ENCODE measurements at places on chromosomes 3 and 15.

DNA sequence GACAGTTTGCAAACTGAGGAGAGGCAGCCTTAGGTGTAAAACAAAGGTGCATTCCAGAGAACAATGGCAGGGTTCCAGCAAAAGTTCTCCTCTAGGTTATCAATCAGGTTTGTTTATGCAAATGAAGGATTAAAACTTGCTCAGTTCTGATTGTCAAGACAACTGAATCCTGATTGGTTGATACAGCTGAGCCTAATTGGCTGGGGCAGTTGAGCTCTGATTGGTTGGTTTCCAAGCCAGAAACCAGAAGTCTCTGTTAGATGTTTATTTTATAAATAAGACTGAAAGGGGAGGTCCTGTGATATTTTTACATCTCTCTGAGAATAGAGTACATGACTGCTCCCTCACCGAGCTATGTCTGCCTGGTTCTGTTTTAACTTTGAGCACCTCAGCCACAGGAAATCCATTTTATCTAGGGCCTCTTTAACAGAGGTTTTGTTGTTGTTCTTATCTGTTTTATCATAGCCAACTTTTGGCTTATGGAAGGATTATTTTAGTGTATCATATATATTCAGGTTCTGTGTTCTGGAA, 37.8 kb downstream of the PPM1L start:
- no peak for DNase-seq

DNA sequence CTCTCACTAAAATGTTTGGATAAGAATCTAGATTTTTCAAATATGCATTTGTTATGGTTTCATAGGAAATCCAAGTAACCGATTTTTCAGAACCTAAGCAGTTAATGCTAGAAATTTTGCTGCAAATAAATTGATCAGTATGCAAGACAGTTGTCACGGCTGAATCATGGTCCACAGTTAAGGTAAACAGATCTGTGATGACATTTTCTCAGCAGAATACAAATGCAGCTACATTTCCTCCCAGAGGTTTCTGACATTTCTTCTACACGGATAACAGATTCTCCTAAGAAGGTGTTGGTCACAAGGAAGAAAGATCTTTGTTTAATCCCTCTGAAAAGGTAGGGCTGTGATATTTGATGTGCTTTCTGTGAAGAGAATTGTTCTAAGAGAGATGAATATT, 36.9 kb downstream of the ARNT2 start:
- DNase-seq, result no peak

- DNase-seq, result no peak
These were observed 21.9 kb downstream of the FSTL1 start for GRCh38 chr3:120428924-120429323.

DNA sequence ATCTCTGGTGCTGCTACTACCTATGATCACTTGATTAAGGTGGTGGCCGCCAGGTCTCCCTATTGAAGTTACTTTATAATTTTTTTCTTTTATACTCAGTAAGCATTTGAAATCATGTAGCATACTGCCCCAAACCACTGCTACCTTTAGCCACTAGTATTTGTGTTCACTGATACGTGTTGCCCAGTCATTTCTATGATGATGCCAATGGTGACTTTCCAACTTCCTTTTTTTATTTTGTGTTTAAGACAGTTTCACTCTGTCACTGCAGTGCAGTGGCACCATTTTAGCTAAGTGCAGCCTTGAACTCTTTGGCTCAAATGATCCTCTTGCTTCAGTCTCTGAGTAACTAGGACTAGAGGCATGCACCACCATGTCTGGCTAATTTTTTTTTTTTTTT, 598.2 kb downstream of the NAALADL2 start:
- DNase-seq, result no peak

DNA sequence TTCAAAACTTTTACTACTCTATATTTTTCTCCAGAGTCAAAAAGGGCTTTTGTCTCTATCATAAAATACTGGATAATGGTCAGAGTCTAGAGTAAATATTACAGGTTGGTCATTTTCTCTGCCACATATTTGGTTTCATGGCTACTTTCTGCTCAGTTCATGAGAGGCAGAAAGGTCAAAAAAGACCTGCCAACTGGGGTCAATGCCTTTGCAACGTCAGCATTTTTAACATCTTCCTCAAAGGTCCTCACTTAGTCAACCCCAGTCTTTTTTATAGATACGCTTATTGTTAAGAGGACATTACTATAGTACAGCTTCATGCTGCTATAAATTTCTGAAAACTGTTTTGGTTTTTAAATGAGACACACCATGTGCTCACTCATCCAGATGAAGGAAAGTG, 312.1 kb upstream of the ARHGEF26 start:
- DNase-seq, result no peak

GRCh38 chr15:95591270-95591669, 739.2 kb upstream of the NR2F2 start:
- DNase-seq, result no peak

DNA sequence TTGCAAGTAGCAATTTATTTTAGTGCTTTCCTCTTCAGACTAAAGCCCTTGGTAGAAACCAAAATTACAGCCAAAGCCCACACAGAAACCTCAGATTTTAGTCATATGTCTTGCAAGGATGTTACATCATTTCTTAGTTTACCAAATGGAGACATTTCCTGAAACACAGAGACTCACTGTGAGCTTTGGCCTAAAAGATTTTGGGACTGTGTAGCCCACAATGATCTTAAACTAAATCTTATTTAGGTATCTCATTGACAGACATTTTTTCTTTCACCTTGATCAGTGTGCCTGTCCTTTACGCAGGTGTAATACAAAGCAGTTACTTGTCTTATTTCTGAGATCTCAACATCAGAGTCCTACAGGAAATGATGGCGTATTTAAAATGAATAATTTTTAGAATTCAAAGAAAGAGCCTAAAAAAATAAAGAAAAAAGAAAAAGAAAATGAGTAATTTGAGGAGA, 27.8 kb upstream of the AP4E1 start:
- DNase-seq, result no peak

- peak; percentile 25 for DNase-seq
These were observed 158.8 kb downstream of the CLSTN2 start for GRCh38 chr3:140093742-140094141.

- DNase-seq, result no peak
These were observed 449.7 kb upstream of the ALCAM start for GRCh38 chr3:104916971-104917370.

DNA sequence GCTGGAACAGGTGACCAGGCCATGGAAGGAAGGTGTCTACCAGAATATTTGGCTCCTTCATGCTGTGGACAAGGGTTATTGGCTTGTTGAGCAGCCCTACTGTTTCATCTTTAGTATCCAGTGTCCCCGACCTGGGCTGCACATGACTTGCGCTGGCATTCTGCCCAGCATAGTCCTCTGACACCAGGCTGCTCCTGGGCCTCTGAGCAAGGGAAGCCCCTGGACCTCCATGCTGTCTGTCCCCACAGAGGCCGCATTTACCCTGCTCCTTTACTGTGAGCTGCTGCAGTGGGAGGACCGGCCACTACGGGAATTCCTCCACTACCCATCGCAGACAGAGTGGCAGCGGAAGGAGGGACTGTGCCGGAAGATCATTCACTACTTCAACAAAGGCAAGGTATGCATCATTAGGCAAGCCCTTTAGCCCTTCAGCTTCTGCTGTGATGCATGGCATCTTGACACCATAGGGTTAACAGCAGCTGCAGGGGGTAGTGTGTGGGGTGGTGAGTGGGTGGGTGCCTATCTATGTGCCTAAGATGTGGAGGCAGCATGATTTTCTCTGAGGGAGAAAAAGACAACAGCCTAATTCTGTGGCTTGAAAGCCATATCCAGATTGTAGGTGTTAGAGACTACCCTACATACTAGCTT, 44.0 kb upstream of the MANF start:
- no peak for DNase-seq

DNA sequence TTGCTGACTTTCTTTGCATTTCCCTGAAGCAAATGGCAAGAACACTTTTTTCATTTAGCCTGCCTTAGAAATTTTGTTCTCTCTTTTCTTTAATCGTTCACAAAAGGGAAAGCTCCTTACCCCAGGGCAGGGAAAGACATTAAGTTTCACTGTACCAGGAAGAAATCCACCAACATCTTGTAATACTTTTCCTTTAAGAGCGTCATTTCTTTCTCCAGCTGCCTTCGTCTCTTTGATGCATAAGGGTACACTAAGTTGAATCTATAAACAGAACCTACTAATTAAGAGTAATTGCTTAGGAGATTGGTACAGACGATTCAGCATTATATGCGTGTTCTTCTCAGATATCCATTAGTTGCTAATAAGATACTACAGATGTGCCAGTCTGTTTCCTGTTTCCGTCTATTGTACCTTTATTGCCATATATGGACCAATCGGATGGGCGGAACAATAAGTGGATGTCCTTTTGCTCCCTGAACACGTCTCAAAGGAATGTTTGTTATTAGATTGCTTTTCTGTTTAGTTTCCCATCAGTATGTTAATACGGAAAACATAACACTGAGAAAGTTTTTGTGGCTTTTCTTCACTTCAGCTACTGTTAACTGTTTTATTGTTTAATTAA, 276.7 kb upstream of the RARB start:
- DNase-seq, result no peak

GRCh38 chr3:25473246-25473645, 45.2 kb downstream of the RARB start:
- DNase-seq, result no peak

GRCh38 chr3:111434941-111435622, 106.9 kb upstream of the CD96 start:
- DNase-seq, result no peak

DNA sequence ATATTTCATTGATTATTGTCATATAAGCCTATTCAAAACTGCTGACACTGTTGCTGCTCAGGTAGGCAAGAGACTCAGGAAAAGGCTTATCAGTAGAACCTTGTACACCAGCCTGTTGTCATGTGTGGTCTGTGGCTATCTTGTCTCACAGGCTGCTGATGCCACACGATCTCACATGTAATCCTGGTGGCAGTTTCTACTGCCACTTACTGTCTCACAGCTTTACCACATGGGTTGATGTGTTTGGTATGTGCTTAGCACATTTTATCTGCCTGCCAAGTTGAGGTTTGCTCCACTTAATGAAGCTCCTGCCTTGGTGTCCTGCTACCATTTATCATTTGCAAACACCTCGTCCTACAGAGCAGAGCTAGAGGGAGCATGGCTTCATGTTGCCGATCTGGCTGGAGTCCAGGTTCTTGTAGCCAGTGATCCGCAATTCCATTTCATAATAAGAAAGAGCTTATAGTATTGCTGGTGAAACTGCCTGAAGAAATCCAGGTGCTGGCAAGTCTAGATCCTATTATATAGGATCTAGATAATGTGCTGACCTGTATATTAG, 637.9 kb downstream of the NLGN1 start:
- no peak for DNase-seq

- DNase-seq, result no peak
These were observed 710 bp downstream of the ABHD10 start for GRCh38 chr3:111979434-111980038.

DNA sequence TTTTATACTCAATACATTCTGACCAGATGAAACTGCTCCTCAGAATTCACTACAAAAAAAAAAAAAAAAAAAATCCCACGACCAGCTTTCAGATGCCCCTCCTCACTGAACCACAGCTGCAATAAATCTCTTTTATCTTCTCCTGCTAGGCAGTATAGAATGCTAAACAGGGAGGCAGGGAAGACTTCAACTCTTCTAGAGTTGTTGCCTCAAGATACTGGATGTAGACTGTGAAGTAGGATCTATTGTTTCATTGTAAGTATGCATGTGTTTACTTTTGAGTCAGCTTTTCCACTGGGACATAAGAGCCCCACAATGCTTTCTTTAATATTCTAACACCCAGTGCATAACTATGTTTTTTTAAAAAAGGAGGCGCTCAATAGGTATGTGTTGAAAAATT, 401.4 kb downstream of the TBL1XR1 start:
- DNase-seq, result no peak

DNA sequence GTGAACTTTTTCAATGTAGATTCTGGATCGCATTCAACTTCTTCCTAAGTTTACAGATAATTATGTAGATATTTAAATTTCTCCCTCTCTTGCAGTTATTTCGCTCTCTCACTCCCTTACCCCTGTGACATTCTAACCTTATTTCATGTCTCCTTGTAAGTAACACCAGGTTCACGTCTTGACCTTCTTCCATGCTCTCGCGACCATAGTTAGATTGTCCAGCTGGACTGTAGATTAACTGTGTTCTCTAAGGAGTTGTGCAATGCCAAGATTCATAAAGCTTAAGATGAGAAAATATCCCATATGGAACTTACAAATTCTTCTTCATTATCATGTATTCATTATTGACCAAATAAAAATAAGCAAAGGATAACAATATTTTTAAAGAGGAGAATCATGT, 430.5 kb downstream of the GABRG3 start:
- DNase-seq, result no peak

DNA sequence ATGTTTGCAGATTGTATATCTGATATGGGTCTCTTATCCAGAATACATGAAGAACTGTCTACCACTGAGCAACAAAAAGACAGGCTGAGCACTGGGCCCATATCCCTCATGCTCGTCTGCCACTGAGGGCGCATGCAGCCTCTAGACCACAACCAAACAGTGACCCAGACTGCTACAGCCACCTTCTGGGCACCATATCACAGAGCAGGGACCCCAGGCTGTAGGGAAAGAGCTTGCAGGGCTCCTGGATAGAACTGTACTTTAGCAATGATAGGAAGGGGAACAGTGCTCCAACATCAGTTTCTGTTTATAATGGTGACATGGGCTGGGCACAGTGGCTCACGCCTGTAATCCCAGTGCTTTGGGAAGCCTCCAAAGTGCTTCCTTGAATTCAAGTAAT, 40.2 kb upstream of the TMEM87A start:
- no peak for DNase-seq

GRCh38 chr3:72553298-72553697, 294.9 kb downstream of the SHQ1 start:
- DNase-seq, result no peak

DNA sequence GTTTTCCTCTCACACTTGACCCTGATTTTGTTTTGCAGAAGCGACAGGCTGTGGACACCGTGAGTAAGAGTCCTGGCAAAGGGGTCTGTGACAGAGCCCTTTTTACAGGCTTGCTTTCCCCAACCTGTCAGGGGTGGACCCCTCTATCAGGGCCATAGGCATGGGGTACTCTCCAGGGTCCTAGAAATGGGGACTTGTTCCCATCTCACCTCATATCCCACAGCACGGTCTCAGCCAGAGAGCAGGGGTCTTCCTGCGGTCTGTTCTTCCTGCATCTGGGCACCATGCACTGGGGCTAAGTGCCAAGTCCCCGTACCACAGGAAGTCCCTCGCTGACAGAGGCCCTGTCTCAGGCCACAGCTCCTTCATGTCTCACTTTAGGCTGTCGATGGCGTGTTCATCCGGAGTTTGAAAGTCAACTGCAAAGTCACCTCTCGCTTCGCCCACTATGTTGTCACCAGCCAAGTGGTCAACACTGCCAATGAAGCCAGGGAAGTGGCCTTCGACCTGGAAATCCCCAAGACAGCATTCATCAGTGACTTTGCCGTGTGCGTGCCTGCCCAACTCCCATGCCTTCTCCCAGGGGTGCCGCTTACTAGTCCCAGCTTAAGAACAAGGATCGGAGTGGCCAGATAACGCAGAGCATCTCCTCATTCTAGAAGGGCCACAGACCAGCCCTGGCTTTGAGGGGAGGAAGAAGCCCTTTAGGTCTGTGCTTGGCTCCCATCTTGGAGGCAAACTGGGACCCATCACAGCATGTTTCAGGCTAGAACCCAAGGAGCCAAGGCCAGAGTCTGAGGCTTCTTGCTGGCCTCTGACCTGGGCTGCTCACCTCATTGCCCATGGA, 783 bp downstream of the ITIH1 start:
- DNase-seq, result no peak

All from GOT3 (cell line).